ENCODE measurements at places on chromosomes 3 and 15.
A peak's percentile ranks its signal among the peaks of the same experiment; 100 is the strongest.

- no peak for DNase-seq
These were observed 23.5 kb upstream of the SLC4A7 start for GRCh38 chr3:27507515-27508266.

DNA sequence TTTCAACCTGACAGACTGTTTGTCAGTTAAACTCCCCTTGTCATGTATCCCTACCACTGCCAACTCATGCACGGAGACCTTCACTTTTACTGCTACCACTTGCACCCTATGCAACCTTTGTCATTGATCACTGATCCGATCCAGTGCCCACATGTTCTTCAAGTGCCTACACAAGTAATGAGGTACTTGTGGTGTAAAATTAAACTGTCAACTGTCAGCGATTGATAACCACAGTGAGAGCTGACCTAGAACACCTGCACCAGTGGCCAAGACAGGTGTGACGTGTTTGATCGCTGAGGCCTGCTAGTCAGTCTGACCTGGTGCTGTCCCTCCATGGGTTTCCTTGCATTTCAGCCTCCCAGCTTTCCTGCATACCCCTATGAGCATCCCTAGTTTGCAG is 55.6 kb downstream of the MECOM start:
- DNase-seq, result no peak

DNA sequence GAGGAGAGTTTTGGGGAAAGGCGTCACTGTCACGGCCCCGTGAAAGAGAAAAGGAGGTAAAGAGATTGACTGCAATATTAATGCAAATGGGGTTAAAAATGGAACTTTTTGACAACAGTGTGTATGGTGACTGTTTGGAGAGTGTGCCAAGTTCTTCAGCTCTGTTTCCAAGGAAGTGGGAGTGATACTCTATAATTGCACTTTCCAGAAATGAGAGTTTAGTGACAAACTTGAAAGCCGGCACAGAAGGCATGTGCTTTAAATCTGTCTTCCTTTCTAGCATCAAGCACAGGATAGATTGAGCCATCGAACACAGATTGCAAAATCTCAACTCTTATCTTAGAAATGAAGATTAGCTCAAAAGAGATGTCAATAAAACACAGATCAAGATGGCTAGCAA is 51.9 kb upstream of the SNRPA1 start:
- no peak for DNase-seq

- DNase-seq, result no peak
These were observed 187.8 kb downstream of the UACA start for GRCh38 chr15:70575231-70576226.

GRCh38 chr3:5429517-5429890 is 242.0 kb downstream of the EDEM1 start:
- DNase-seq, result no peak

- DNase-seq, result no peak
These were observed 244.5 kb downstream of the FOXP1 start for GRCh38 chr3:71339049-71339448.

DNA sequence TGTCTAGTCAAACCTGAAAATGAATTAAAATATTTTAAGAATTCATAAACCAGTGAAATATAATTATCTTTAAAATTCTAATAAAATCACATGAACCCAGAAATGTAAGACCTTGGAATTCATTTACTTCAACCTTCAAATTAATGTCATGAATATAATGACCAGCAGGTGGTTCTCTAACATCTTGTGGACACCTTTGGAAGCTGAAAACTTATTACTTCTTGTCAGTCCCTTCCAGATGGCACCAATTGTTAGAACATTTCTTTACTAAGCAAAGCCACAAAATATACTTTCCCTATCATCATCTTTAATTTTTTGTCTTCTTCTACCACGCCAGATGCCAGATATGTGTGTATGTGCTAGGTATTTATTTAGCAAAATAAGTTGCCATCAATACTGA is 240.0 kb downstream of the MBNL1 start:
- no peak for DNase-seq

DNA sequence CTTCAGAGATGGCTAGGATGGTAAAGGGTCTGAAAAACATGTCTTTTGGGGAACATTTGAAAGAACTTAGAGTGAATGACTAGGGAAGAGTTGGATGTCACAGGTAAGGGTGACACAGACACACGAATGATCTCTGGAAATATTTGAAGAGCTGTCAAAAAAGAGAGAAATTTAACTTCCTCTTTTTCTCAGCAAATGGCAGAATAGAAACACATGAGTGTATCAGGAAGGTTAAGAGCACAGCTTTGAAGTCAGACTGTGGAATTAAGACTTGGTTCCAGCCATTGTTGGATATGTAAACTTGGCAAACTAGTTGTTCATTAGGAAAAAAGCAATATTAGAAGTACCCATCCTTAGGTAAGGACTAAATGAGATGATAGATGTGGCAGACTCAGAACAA is 117.7 kb downstream of the IMPG2 start:
- no peak for DNase-seq

DNA sequence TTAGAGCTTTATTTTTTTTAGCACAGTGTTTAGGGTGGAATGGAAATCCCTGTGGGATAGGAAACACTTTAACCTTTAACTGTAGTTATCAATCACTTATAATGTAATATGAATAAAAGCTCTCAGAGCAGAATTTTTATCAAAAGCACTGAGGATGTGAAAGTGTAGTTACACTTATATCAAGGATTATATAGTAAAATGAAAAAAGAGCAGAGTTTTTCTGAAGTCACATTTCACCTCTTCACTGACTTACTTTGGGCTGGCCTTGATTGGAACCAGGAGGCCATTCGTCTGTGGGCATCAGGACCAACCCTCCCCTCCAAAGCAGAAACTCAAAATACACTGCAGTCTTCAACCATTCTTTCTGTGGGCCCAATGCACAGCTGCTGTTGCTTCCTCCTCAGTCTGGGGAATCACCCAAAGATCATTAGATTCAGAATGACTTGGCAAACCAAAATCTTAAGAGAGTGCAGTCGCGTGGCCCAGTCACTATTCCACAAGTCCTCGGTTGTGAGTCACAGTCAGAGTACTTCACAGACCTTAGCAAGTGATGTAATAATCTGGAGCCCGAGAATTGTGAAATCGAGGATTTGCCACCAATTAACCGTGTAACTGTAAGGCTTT is 132.6 kb upstream of the COL8A1 start:
- DNase-seq, result peak; percentile 82

GRCh38 chr3:78204977-78205376 is 1165.1 kb downstream of the ROBO2 start:
- DNase-seq, result no peak

DNA sequence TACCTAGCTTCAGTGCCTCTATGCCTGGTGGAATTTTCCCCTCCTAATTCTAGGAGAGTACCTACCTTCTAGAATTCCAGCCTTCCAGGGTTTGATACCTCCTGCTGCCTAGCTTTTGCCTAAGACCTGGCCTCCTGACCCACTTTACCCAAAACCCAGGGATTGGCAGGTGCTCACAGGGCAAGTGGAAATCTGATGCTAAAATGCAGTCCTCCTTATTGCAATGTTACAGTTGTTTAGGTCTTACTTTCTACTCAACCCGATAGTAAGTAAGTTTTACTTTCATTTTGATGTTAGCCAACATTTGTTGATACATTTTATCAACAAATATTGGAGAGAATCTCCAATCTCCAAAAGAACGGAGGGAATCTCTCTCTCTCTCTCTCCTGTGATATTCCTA is 275.9 kb downstream of the DOCK3 start:
- no peak for DNase-seq

DNA sequence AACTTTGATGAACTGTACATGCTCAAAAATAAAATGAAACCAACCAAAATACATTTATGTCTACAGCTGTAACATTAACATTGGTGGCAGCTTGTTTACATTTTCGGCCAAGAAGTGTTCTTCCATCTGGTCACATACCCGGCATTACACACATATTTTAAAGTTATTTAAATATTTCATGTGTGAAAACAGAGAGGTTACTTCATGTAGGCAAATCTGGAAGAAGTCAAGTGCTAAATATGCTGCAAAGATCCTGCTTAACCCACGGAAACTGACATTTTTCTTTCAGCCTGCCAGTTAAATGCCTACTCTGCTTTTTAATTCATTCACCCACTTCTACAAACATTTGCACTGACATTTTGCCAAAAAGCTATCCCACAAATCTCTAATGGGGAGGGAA is 69.7 kb downstream of the MB21D2 start:
- no peak for DNase-seq

DNA sequence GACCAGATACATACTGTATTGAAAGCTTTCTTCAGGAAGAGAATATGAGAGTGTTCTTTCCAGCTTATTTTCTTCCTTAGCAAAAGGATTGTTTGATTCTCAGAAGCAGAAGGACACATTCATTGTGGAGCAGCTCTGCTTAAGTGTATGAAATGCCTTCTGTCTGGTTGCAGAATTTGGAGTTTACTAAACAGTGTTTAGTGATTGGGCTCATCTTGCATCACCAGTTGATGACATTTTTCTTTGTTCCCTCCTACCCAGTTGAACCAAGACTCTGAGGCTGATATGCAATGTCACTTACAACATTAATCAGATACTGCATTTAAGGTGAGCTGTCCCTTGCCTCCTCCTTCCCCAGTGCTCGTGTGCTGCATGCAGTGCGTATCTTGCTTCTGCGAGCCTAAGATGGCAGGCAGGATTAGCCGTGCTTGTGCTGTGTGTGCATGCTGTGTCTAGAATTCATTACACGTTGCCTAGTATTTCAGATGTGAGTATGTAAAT is 18.4 kb downstream of the ZBTB38 start:
- no peak for DNase-seq

DNA sequence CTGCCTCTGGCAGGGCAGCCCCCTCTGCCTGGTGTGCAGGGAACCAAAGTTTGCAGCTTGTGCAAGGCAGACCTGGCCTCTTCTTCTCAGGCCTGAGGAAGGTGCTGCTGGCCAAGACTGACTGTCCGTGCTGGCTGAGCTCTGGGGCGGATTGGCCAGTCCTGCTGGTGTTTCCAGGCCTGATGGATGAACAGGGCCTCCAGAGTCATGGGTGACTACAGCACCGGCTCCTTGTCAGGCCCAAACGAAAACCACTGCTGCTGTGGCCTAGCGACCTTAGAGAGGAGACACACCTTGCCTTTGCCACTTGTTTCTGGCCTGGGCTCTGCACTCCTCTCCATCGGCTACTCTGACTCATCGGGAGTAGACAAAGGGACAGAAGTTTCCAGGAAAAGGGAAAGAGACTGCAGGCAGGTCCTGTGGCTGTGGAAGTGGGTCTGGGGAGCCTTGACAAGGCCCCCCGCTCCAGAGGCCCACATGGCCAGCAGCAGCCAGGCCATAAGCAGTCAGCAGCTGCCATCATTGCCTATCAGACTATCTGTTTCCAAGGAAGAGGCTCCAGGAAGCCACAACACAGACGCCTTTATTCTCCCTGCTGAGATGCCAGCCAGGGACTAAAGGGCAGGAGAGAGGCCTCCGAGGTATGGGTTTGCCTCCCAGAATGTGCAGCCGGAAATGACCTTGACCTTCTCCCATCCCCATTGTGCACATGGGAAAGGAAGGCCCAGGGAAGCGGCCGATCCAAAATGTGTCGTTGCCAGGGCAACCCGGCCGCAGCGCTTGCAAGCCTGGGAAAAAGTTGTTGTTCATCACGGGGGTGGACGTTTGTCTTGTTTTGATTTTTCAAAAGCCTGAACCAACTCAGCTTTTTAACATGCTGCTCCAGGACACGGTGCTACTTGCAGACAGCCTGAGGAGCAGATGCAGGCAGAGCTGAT is 160.5 kb downstream of the CHSY1 start:
- no peak for DNase-seq

DNA sequence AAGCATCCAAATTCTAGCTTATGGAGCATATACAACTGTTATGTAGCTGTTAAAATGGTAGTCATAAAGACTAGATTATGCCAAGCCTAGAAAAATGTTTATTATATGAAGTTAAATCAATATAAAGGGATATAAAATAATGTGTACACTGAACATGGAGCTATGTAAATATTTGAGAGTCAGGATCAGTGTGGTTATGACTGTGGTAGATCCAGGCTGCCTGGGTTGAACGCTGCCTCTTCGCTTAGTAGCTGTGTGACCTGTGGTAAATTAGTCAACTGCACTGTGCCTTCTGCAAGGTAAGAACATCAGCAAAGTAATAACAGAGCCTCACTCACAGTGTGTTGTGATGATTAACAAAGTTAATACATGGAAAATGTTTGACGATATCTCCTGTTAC is 212.2 kb downstream of the RBMS3 start:
- no peak for DNase-seq

DNA sequence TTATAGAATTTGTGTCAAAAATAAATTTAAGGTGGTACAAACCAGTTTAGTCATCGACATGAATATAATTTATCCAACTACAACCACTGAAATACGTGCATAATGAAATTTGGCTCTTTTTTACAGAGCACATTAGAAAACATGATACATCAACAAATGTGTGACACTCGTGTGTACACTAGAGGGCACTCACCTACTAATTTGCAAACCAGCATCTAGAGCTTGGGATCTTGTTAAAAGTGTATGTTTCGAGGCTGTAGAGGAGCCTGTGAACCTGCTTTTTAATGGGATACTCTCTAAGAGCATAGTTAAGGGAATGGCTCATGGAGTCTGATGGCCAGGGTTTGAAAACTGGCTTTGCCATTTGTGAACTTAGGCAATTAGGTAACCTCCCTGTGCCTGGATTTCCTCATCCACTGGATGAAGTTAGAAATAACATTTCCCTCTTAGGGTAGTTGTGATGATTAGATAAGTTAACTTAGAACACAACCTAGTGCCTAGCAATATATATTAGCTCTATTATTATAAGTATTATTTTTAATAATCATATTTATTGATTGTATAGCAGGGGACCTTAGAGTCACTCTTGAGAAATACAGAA is 8.8 kb upstream of the CPOX start:
- no peak for DNase-seq

GRCh38 chr15:60004009-60004845 is at the start of gene FOXB1:
Gene FOXB1, plus strand, starts transcription at chr15:60004311. Its CDS starts 653 bp downstream, at chr15:60004964.
- DNase-seq, result no peak

DNA sequence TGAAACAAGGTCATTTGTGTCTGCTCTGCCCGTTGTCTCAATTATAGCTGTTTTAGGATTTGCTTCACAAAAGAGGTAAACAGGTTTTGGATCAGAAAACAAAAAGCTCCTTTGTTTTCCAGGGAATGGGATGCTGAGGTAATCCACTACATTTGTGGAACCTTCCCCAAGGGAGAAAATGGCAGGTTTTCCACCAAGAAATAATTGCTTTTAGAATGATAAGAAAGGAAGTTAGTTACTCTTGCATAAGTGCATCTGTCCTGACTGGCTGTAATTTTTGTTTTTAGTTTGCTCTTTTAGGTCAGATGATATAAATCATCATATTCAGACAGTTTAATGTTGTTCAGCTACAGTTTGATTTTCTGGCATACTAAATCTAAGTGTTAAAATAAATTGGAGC is 198.5 kb upstream of the COL8A1 start:
- no peak for DNase-seq

DNA sequence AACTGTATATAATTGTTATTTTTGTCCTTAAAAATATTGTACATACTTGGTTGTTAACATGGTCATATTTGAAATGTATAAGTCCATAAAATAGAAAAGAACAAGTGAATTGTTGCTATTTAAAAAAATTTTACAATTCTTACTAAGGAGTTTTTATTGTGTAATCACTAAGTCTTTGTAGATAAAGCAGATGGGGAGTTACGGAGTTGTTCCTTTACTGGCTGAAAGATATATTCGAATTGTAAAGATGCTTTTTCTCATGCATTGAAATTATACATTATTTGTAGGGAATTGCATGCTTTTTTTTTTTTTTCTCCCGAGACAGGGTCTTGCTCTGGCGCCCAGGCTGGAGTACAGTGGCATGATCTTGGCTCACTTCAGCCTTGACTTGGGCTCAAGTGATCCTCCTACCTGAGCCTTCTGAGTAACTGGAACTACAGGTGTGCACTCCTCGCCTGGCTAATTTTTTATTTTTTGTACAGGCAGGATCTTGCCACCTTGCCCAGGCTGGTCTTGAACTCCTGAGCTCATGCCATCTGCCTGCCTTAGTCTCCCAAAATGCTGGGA is 10.7 kb downstream of the NFKBIZ start:
- no peak for DNase-seq

Measured in lower leg skin (tissue), 4 donors.